ENCODE measurements at places on chromosomes 3 and 15. TPM values are rescaled to one million over a fixed set of nuclear protein-coding genes. Genes with fewer than 3 reads are reported as not detected.

GRCh38 chr3:183178833-183179549, 16.5 kb upstream of the LAMP3 start:
- no peaks in the 10 kb centered on the region for H3K27me3 ChIP-seq
- DNase-seq, result peak; percentile 20
- H3K27ac ChIP-seq, result no peak overlapping the region
- H3K4me3 ChIP-seq, result peak overlapping the region; percentile 38

DNA sequence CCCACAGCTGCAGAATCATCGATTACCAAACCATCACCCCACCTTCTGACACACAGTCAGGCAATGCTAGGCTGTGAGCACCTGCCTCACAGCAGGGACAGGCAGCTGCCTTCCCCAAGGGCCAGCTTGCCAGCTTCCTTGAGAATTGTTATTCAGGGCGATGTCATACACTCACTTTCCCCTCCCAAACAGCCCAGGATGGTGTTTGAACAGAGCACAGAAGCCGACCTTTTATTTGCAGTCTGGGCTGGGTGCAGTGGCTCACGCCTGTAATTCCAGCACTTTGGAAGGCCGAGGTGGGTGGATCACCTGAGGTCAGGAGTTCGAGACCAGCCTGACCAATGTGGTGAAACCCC, 84.5 kb upstream of the HERC1 start:
- no peaks in the 10 kb centered on the region for H3K27me3 ChIP-seq
- no peak overlapping the region for H3K27ac ChIP-seq
- no peak for DNase-seq
- no peaks in the 10 kb centered on the region for H3K4me1 ChIP-seq
- no peak overlapping the region for H3K4me3 ChIP-seq
- no peaks in the 10 kb centered on the region for H3K36me3 ChIP-seq

GRCh38 chr3:90026406-90026805, 919.0 kb downstream of the EPHA3 start:
- H3K27me3 ChIP-seq, result no peaks in the 10 kb centered on the region
- no peak overlapping the region for H3K27ac ChIP-seq
- H3K36me3 ChIP-seq, result no peaks in the 10 kb centered on the region
- no peak for DNase-seq
- H3K4me3 ChIP-seq, result no peak overlapping the region

DNA sequence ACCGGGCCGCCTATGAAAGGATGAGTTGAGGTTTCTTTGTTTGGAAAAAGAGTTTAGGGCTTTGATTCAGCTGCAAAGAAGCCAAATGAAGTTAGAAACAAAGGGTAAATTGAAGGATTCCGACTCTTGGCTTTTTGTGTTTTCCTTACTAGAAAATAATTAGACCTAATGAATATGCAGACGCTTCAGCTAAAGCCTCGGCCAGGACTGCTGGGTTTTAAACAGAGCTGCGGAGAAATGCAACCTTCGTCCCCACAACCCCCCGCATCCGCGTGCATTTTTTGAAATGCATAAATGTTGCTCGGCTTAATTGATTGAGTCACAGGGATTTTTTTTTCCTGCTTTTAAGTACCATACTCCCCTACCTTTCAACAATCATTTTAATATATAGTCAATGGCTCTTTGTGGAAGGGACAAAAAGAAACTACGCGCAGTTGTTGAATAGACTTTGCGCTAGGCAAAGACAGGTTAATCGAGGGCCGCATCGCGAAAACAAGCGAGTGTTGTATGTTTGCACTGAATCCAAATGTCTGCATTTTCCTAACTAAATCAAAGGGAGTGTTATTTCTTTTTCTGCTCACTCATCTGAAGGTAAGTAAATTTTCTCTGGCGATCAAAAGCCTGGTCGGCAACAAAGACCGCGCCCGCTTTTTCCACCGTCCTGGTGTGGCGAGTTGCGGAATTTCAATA, 1.3 kb upstream of the ZIC4 start:
- peaks cover 15% of the 10 kb centered on the region for H3K4me1 ChIP-seq
- peaks cover 81% of the 10 kb centered on the region for H3K27me3 ChIP-seq
- no peak for DNase-seq
- no peaks in the 10 kb centered on the region for H3K36me3 ChIP-seq
- no peak overlapping the region for H3K4me3 ChIP-seq

DNA sequence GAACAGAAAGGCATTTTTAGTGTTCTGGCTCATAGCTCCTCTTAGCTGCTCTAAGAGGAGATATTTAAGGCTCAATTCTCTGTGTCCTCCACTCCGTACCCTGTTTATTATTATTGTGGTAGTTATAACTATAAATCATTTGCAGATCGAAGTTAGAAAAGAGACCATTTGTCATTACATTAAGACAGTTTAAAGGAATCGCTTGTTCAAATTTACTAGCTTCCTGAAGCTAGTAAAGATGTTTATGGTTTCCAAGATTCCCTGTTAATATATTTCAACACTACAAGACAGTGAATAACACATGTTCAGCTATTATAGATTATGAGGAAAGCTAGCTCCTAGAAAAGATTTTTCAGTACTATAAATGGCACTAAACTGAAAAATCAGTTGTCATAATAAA, 12.6 kb downstream of the ATXN7 start:
- H3K27me3 ChIP-seq, result no peaks in the 10 kb centered on the region
- no peak overlapping the region for H3K4me3 ChIP-seq
- peak overlapping the region; percentile 2 for H3K27ac ChIP-seq
- no peaks in the 10 kb centered on the region for H3K4me1 ChIP-seq
- H3K36me3 ChIP-seq, result no peaks in the 10 kb centered on the region

DNA sequence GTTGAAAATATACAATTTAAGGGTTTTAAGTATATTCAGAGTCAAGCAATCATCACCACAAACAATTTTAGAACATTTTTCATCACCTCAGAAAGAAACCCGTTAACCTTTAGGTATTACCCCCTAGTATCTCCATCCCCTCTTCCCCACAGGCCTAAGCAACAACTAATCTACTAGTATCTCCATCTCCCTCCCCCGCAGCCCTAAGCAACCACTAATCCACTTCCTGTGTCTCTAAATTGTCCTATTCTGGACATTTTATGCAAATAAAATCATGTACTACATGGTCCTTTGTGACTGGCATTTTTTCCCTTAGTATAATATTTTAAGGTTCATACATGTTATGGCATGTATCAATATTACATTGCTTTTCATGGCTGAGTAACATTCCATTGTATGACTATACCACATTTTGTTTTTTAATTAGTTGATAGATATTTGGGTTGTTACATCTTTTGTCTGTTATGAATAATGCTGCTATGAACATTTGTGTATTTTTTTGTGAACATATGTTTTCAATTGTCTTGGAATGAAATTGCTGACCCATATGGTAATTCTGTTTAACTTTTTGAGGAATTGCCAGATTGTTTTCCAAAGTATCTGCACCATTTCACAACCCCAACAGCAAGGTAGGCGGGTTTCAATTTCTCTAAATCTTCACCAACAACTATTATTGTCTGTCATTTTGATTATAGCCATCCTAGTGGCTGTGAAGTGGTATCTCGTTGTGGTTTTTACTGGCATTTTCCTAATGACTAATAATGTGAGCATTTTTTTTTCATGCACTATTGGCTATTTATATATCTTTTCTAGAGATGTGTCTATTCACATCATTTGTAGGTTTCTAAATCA, 215.6 kb upstream of the CD96 start:
- H3K4me1 ChIP-seq, result no peaks in the 10 kb centered on the region
- H3K27me3 ChIP-seq, result no peaks in the 10 kb centered on the region
- H3K4me3 ChIP-seq, result no peak overlapping the region
- no peak overlapping the region for H3K27ac ChIP-seq

DNA sequence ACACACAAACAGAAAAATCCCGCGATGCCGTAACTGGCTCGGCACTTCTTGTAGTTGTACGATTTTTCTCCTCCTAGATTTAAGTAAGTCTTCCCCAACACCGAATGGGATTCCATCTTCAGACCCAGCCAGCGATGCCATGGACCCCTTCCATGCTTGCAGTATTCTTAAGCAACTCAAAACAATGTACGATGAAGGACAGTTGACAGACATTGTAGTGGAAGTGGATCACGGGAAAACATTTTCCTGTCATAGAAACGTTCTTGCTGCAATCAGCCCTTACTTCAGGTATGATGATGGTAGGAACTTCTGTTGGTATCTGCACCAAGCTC, 763 bp downstream of the KBTBD8 start:
- no peak for DNase-seq
- H3K4me1 ChIP-seq, result no peaks in the 10 kb centered on the region
- peak overlapping the region; percentile 51 for H3K4me3 ChIP-seq
- H3K27ac ChIP-seq, result no peak overlapping the region
- no peaks in the 10 kb centered on the region for H3K27me3 ChIP-seq
- H3K36me3 ChIP-seq, result no peaks in the 10 kb centered on the region

- no peaks in the 10 kb centered on the region for H3K4me1 ChIP-seq
- H3K4me3 ChIP-seq, result no peak overlapping the region
- DNase-seq, result no peak
Observed at GRCh38 chr15:52523192-52523591, 5.5 kb downstream of the MYO5A start.

DNA sequence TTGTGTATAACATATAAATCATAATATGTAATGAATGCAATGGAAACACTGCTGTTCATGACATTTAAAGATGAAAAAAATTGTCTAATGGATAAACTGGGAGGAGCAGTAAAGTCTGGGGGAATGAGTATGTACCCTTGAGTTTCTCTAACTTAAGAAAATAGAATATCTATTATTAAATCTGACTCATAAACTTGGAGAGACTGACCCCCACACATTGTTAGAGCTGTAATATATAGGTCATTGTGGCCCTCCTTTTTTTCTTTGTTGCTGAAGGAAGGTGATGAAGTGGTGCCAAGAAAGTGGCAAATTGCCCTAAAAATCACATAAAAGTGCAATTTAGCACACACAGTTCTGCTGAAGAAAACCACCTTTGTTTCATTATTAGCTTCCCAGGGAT, 389.8 kb upstream of the RARB start:
- DNase-seq, result no peak
- H3K27ac ChIP-seq, result no peak overlapping the region
- H3K36me3 ChIP-seq, result no peaks in the 10 kb centered on the region
- no peaks in the 10 kb centered on the region for H3K27me3 ChIP-seq
- H3K4me1 ChIP-seq, result peaks cover 4% of the 10 kb centered on the region

- peak overlapping the region; percentile 61 for H3K4me3 ChIP-seq
- no peaks in the 10 kb centered on the region for H3K4me1 ChIP-seq
- DNase-seq, result peak; percentile 24
- no peaks in the 10 kb centered on the region for H3K36me3 ChIP-seq
- peak overlapping the region; percentile 78 for H3K27ac ChIP-seq
Observed at GRCh38 chr3:53161450-53161819, 426 bp downstream of the PRKCD start.

DNA sequence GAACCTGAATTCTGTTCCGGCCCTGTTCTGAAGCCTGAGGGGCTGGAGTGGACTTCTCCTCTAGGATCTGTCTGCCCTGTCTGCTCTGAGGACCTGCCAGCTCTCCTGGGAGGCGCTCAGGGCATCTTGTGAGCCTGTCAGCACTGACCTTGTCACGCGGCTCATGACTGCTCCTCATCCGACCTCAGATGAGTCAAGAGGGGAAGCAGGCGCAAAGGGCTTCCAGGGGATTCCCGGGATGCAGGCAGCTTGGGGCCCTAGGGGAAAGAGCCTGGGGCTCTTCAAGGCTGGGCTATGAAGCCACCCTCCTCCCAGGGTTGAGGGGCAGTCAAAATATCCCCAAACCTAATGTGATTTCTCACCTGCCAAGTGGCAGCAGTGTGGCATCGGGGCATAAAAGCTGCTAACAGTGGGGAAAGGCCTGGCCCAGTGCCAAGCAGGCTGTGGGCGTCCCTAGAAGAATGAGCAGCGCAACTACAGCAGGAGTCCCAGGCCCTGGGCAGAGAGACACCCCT, 27.6 kb upstream of the ANKDD1A start:
- no peaks in the 10 kb centered on the region for H3K4me1 ChIP-seq
- H3K27me3 ChIP-seq, result no peaks in the 10 kb centered on the region
- DNase-seq, result peak; percentile 68

- no peaks in the 10 kb centered on the region for H3K27me3 ChIP-seq
- no peak overlapping the region for H3K27ac ChIP-seq
- H3K4me3 ChIP-seq, result no peak overlapping the region
Observed at GRCh38 chr15:72168131-72168807, 29.3 kb downstream of the GRAMD2A start.

GRCh38 chr3:5531039-5531438, 343.5 kb downstream of the EDEM1 start:
- no peaks in the 10 kb centered on the region for H3K27me3 ChIP-seq
- H3K4me1 ChIP-seq, result no peaks in the 10 kb centered on the region
- no peak overlapping the region for H3K4me3 ChIP-seq
- H3K27ac ChIP-seq, result no peak overlapping the region
- no peaks in the 10 kb centered on the region for H3K36me3 ChIP-seq

DNA sequence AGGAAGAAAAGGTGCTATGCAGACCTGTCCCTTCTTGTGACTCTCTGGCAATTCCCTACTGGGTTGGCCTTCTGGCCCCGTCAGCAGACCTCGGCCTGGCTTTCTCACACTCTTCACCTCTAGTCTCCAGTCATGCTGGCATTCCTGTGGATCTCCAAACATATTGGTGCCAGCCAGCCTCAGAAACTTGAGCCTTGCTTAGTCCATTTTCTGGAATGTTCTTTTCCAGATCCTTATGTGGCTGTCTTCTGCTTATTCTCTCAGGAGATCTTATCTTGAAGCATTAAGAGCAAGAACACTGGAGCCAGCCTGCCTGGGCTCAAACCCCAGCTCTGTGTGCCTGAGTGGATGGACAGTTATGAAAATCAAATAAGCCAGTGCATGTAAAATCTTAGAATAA, 88.2 kb upstream of the NTRK3 start:
- no peak for DNase-seq
- H3K4me1 ChIP-seq, result no peaks in the 10 kb centered on the region
- no peak overlapping the region for H3K27ac ChIP-seq
- no peaks in the 10 kb centered on the region for H3K27me3 ChIP-seq
- no peaks in the 10 kb centered on the region for H3K36me3 ChIP-seq

GRCh38 chr3:97940034-97940433, 32.2 kb downstream of the RIOX2 start:
- DNase-seq, result no peak
- no peak overlapping the region for H3K4me3 ChIP-seq
- no peaks in the 10 kb centered on the region for H3K4me1 ChIP-seq
- H3K27me3 ChIP-seq, result no peaks in the 10 kb centered on the region
- no peaks in the 10 kb centered on the region for H3K36me3 ChIP-seq
- H3K27ac ChIP-seq, result no peak overlapping the region

The XYLB gene
- 0.26 TPM for total RNA-seq

The NISCH gene
- total RNA-seq, result 157 TPM

The RHOV gene
- not detected for total RNA-seq

The LCTL gene
- total RNA-seq, result not detected

The GOLGA6D gene
- not detected for total RNA-seq

The COLQ gene
- total RNA-seq, result 4.7 TPM

The SSUH2 gene
- total RNA-seq, result 0.70 TPM

The SLC9C1 gene
- not detected for total RNA-seq

The MAP2K5 gene
- 21.8 TPM for total RNA-seq

The ILDR1 gene
- not detected for total RNA-seq

The PLA2G4D gene
- total RNA-seq, result not detected
